ENCODE measurements at places on chromosomes 11 and 22.

DNA sequence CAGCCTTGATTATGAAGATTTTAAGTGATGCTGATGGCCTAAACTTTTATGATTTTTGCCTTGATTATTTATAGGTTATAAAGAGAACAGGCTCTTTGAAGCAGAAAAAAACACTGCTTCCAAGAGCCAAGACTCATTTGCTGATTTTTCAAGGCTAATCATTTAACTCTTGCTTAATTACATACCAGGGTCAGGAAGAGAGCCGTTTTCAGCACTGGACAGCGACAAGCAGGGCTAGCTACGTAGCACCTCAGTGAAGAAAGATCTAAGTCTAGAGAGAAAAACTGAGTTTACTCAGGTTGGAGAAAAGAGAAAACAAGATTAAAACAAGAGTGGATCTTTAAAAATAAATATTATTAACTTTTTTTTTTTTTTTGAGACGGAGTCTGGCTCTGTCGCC is 615.4 kb upstream of the B3GAT1 start:
- DNase-seq = peak; percentile 34

GRCh38 chr11:76067099-76067498 is 139.2 kb downstream of the WNT11 start:
- DNase-seq = no peak

GRCh38 chr11:110435780-110436717 is 6.3 kb downstream of the FDX1 start:
- no peak for DNase-seq

DNA sequence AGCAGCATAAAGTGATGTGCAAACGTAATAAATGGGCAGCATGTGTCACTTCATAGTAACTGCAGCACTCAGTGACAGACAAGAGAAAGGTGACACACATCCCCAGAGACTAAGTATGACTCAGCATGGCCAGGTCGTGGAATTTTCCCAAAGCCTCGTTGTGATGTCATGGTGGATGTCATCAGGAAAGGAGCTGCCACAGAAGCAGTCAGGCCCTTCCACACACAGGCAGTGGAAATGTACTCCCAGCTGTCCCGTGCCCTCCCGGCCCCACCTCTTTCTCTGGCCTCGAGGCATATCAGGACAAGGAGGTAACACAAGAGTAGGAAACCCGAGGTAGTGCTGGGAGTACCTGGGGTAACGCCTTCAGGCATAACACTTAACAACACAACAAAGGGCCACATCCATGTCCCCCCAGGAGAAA is 8.1 kb downstream of the PC start:
- no peak for DNase-seq

- DNase-seq = peak; percentile 27
Observed at GRCh38 chr11:32231909-32232493, 141.1 kb downstream of the RCN1 start.

- no peak for DNase-seq
Observed at GRCh38 chr11:134764966-134765365, 352.9 kb upstream of the B3GAT1 start.

GRCh38 chr11:12962306-12962705 is 46.8 kb upstream of the RASSF10 start:
- DNase-seq = no peak

DNA sequence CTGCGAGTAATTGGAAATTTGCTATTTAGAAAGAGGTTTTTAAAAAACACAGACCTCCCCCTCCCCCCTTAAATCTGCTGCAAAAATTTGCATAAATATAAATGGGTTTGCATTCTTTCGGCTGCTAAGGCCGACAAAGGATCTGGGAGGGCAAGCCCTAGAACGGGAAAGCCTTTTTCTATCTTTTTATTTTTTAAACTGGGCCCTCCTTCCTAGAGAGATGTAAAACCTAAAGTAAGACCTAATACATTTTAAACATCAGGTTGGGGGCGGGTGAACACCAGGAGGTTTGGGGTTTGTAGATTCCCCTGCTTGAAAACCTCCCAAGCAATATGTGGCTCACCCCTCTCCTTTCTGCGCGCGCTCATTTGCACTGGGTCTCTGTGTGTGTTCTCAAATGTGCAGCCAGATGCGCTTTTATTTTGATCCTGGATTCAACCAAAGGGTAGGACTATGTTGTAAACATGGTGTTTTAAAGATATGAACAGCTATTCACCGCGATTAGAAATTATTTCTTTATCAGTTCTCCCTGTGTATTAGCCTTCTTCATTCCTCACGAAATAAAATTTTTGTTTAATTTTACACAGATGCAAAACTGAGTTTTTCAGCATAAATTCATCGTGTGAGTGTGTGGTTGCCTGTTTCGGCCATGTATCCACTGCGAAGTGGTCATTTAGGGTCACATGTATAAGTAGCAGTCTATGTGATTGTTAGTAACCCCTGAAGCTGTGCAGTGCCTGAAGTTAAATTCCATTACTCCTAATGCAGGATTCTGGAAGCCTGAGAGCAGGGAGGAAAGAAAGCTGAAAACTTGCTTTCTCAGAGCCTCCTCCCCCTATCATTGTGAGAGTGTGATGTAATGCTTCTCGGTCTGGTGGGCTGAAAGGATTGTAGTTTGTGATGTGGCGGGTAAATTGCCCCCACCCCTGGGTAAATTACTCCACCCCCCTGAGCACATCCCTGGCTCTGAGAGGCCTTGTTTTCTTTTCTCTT is 988 bp downstream of the TNRC6B start:
- no peak for DNase-seq

DNA sequence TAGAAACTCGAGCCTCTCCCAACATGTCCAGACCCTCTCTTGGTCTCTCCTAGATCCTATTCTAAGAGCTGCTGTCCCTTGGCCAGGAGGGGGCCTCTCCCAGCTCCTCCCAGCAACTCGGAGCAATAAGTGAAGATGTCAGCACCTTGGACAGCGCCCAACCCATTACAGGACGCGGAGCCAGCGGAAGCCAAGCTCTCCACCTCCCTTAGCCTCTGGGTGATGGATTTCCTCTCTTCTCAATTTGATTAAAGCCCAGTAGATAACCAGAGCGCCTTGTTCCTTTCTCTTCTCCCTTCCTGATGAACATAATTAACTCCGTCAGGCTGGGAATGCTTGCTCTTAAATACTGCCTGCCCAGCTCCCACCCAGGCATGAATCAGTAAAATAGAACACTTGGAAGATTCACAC is 26.2 kb upstream of the TPBGL start:
- no peak for DNase-seq

DNA sequence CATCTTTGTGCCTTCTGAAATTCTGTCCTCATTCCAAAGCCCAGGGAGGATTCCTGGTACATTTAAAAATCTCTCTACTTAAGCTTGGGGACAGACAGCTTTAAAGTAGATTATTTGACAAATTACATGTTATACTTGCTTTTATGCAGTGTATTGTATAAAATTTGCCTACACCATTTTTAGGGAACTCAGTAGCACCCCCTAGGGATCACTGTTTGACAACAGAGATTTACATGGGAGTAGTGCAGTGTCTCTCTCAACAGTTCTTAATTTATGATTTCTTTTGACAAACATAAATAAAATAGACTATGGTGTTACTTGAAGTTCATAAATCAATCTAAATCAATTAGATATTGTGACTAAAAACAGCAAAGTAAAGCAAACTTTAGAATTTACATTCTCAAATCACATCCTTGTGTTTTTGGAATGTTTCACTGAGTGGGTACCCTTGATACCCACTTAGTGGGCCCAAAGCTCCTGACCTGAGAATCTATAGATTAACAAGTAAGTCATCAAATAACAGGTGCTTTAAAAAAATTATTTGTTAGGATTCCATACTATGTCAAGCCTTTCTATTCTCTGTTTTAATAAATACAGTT is 428.8 kb downstream of the DYNC2H1 start:
- DNase-seq = no peak

DNA sequence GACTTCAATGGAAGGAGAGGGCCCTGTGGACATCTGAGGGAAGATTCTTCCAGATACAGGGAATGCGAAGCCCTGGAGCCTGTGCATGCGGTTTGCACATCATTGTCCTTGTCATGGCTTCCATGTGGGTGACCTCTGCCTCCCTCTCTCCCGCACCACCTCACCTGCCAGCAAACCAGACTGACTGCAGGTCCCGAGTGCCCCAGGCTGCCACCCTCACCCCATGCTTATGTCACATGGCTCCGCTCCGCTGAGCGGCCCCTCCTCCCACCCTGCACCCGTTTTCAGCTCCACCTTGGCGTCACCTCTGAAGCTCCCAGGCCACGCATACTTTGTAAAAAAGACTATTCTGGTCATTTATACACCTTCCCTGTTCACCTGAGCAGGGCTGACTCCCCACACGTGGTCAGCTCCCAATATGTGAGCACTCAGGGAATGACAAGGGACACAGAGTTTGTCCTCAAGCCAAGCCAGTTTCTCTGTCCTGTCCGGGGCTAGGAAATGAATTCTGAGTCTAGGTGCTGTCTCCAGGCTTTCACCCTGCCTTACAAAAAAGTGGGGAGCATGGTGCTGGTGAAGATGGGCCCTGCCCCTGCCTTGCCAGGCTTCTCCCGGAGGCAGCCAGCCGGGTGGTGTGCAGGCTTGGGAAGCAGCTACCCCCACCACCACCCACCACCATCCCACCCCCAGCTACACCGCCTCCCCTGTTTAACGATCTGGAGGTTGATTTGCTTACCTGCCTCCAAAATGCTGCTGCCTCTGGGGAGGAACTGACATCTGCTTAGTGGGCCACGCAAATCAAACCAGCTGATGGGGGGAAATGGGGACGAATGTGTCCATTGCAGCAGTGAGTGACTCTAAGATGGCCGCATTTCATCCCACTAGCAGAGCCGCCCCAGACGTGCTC is 32.7 kb downstream of the FAM83F start:
- DNase-seq = no peak

Data from GM12891 (cell line).